ENCODE measurements at places on chromosomes 2 and 18.

- DNase-seq, result no peak
These were observed 393.0 kb upstream of the SALL3 start for GRCh38 chr18:78586586-78586985.

DNA sequence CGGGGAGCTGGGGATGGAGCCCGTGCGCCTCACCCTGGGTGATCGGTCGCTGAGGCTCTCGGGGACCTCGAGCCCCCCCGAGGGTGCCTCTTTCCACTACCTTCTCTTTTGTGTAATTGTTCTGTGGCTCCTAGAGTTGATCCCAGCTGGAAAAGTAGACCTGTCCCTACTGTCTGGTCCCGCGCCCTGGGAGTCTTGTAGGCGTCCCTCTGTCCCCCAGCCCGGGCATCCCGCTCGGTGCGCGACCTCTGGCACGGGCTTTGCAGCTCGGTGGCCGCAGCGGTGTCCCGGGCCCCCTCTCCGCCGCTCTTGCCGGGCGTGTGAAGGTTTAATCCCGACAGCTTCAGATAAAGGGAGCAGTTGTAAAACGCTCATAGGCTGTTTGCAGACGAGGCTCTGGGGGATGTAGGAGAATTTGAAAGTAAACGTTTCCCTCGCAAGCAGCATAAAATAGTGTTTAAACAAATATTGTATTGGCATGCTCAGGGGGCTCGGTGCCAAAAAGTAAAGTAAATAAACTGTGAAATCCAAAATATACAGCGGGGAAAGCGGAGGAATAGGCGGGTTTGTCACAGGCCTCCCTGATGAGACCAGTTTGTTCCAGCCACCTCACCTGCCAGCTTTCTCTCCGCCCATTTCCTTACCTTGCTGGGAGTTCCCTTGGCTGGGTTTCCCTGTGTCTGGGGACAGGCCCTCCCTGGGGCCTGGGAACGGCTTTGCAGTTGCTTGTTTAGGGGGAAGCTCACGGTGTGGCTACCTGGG is 1.9 kb downstream of the GLI2 start:
- DNase-seq, result no peak

- no peak for DNase-seq
These were observed 15.2 kb downstream of the KCNJ3 start for GRCh38 chr2:154713675-154714074.

DNA sequence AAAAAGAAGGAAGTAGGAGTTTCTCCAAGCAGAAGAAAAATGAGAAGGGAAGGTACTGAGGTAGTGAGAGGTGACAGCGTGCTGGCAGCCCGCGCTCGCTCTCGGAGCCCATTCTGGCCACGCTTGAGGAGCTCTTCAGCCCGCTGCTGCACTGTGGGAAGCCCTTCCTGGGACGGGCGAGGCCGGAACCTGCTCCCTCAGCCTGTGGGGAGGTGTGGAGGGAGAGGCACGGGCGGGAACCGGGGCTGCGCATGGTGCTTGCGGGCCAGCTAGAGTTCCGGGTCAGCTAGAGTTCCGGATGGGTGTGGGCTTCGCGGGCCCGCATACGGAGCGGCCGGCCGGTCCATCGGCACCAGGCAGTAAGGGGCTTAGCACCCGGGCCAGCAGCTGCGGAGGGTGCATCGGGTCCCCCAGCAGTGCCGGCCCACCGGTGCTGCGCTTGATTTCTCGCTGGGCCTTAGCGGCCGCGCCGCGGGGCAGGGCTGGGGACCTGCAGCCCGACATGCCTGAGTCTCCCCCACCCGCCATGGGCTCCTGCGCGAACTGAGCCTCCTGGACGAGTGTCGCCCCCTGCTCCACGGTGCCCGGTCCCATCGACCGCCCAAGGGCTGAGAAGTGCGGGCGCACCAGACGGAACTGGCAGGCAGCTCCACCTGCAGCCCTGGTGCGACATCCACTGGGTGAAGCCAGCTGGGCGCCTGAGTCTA is 11.1 kb upstream of the CYS1 start:
- DNase-seq, result no peak

Measured in hematopoietic multipotent progenitor cell treated with erythropoietin and hydrocortisone succinate and interleukin-3 and kit ligand, for 15 days (in vitro differentiated cells).